ENCODE measurements at places on chromosomes 5 and 9. TPM values are rescaled to one million over a fixed set of nuclear protein-coding genes. Genes with fewer than 3 reads are reported as not detected.

Gene AK1
- total RNA-seq: 36.2 TPM

Gene GFRA3
- not detected for total RNA-seq

Gene IL33
- total RNA-seq: 470 TPM

Gene TMEM252
- total RNA-seq: not detected

Gene CDH10
- total RNA-seq: 2.4 TPM

Gene CDH18
- 2.7 TPM for total RNA-seq

Gene ZNG1C
- total RNA-seq: 22.6 TPM

Gene EMB
- total RNA-seq: 5.0 TPM

Gene ANKDD1B
- 1.6 TPM for total RNA-seq

Gene CDH6
- total RNA-seq: 82.3 TPM

Gene OR1L6
- not detected for total RNA-seq

Gene NFIB
- total RNA-seq: 16.4 TPM

All from smooth muscle cell of the umbilical artery (primary cell).